MCF 10A (cell line): ENCODE measurements at places on chromosomes 4 and X. TPM values are rescaled to one million over a fixed set of nuclear protein-coding genes. Genes with fewer than 3 reads are reported as not detected.

DNA sequence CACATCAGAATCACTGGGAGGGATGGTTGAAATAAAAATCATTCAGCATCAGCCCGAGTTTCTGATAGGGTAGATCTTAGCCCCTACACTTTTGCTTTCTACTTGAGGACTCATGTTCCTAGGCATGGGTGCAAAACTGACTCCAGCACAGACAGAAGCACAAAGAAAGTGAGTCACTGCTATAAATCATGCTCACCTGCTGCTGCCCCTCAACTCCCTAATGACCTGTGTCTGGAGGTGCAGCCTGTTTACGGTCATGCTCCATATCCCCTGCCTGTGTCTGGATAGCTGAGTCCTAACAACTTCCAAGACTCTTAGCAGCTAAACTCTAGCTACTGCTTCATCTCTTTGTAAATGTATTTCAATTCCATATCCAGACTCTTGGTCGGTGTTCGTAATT lies 57.8 kb downstream of the ADGRA3 start:
- no peak overlapping the region for H3K27ac ChIP-seq
- no peaks in the 10 kb centered on the region for H3K27me3 ChIP-seq
- no peak for DNase-seq
- peaks cover 5% of the 10 kb centered on the region for H3K36me3 ChIP-seq

GRCh38 chrX:2550328-2551020 lies 49.7 kb upstream of the DHRSX start:
- DNase-seq = no peak
- H3K4me1 ChIP-seq = no peaks in the 10 kb centered on the region
- no peak overlapping the region for H3K4me3 ChIP-seq

GRCh38 chrX:112803060-112803459 lies 37.6 kb downstream of the AMOT start:
- peaks cover 76% of the 10 kb centered on the region for H3K27me3 ChIP-seq
- no peaks in the 10 kb centered on the region for H3K4me1 ChIP-seq
- H3K36me3 ChIP-seq = no peaks in the 10 kb centered on the region
- no peak for DNase-seq
- H3K4me3 ChIP-seq = no peak overlapping the region
- no peak overlapping the region for H3K27ac ChIP-seq

GRCh38 chr4:57265831-57266582 lies 155.8 kb upstream of the IGFBP7 start:
- no peak overlapping the region for H3K27ac ChIP-seq
- H3K4me3 ChIP-seq = no peak overlapping the region
- peaks cover 7% of the 10 kb centered on the region for H3K36me3 ChIP-seq
- H3K27me3 ChIP-seq = no peaks in the 10 kb centered on the region
- H3K4me1 ChIP-seq = peaks cover 6% of the 10 kb centered on the region

DNA sequence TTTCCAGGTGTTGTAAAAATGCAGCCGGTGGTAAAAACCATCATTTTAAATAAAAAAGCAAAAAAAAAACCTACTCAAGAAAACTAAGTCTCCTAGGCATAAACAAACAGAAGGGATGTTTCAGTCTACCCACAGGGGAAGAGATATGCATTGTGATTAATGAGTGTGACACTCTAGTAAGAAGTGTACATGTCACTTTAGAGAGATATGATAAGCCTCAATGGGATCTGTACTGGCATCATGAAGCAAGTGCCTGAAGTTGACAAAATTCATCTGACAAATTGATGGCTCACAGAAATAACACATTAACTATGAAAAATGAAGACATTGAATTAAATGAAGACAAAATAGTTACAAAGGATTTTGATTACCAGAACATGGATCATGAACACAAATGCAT lies 162.7 kb downstream of the NPFFR2 start:
- H3K27me3 ChIP-seq = no peaks in the 10 kb centered on the region
- no peak overlapping the region for H3K27ac ChIP-seq
- no peak overlapping the region for H3K4me3 ChIP-seq

- H3K36me3 ChIP-seq = peaks cover 10% of the 10 kb centered on the region
- no peak overlapping the region for H3K4me3 ChIP-seq
- no peak for DNase-seq
- H3K27me3 ChIP-seq = peaks cover 12% of the 10 kb centered on the region
- no peak overlapping the region for H3K27ac ChIP-seq
Observed at GRCh38 chrX:96889726-96890125, 6.0 kb downstream of the RPA4 start.

DNA sequence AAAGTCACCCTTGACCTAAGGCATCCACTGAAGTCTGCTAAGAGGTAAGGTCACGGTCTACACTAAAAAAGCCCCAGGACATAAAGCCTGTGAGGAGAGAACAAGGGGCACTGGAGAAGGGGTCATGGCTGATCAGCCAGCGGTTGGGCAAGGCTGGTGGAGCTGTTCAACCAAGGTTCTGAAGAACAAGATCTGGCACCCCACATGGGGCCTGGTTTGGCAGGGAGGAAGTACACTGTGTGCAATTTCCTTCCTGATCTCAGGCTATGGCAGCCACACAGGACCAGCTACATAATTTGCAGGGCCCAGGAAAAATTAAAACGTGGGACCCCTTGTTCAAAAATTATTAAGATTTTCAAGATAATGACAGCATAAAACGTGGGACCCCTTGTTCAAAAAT lies 14.1 kb upstream of the BRS3 start:
- no peak overlapping the region for H3K27ac ChIP-seq
- H3K36me3 ChIP-seq = no peaks in the 10 kb centered on the region
- H3K4me3 ChIP-seq = no peak overlapping the region
- H3K4me1 ChIP-seq = no peaks in the 10 kb centered on the region

DNA sequence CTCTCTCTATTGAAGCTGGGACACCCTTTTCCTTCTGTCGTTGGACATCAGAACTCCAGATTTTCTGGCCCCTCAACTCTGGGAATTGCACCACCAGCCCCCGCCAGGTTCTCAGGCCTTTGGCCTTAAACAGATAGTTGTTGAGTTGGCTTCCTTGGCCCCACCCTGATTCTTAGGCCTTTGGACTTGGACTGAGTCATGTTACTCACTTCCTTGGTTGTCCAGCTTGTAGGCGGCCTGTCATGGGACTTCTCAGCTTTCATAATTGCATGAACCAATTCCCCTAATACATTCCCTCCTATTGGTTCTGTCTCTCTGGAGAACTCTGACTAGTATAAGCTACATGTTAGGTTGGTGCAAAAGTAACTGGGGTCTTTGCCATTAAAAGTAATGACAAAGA lies 195.7 kb downstream of the GPAT3 start:
- peaks cover 23% of the 10 kb centered on the region for H3K27me3 ChIP-seq
- no peaks in the 10 kb centered on the region for H3K4me1 ChIP-seq
- no peak overlapping the region for H3K4me3 ChIP-seq

DNA sequence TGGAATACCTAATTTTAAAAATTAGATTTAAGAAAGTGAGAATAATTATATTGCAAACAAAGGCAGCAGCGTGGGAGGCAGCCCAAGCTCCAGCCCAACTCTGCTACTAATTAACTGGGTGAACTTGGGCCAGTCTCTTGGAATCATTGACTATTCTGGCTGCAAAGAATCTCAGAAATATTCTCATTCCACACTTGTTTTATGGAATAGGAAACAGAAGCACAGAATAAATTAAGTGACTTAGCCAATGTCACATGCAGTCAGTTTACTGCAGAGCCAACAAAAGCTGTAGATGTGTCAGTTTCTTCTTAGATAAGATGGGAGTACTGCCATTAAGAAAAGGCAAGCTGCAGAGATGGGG lies 132.6 kb upstream of the FAM9B start:
- peak overlapping the region; percentile 3 for H3K4me3 ChIP-seq
- H3K27ac ChIP-seq = peak overlapping the region; percentile 80
- H3K4me1 ChIP-seq = peaks cover 10% of the 10 kb centered on the region
- H3K36me3 ChIP-seq = no peaks in the 10 kb centered on the region
- DNase-seq = no peak
- H3K27me3 ChIP-seq = no peaks in the 10 kb centered on the region

DNA sequence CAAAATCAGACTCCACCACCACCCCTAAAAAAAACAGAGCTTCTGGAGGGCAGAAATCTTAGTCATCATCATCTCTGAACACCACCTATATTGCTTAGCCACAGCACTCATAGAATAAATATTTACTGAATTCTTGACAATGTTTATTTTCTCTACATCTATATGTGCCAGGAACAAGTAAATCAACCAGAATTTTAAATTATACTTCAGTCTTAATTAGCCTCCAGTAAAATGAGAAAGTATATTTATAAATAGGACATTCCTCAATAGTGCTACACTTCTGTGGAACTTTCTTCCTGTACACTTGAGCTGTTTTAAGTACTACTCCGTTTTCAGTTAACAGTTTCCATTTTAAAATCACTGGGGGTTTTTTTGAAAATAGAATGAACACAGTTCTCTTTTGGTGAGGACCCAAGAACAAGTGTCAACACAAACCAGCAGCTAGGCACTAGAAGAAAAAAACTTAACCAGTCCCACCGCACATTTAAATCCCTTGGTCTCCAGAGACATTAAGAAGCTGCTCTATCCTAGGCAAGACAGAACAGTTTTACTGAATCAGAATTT lies 25.5 kb downstream of the SMIM14 start:
- peak overlapping the region; percentile 49 for H3K27ac ChIP-seq
- H3K27me3 ChIP-seq = no peaks in the 10 kb centered on the region
- peaks cover 12% of the 10 kb centered on the region for H3K4me1 ChIP-seq
- H3K4me3 ChIP-seq = no peak overlapping the region

- H3K4me1 ChIP-seq = no peaks in the 10 kb centered on the region
- no peak overlapping the region for H3K4me3 ChIP-seq
- H3K27ac ChIP-seq = no peak overlapping the region
- peaks cover 10% of the 10 kb centered on the region for H3K27me3 ChIP-seq
- DNase-seq = no peak
Observed at GRCh38 chr4:159051245-159052071, 51.4 kb upstream of the RAPGEF2 start.

DNA sequence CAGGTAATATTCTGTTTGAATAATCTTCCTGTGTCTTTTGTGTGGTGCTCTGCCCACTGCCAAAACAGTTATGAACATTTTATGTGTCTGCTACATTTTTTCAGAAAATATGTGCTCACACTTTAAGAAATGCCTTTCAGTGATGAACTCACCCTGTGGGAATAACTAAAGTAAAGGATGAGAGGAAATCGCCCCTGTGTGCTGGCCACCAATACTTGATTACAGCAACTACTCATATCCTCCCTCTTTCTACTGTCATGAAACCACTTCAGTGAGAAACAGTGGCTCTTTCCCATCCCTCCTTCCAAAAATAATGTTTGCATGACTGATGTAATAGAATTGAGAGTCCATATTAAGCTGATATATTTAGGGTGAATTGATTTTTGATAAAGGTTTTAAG lies 900.9 kb downstream of the RAB28 start:
- peaks cover 23% of the 10 kb centered on the region for H3K4me1 ChIP-seq
- peak overlapping the region; percentile 28 for H3K4me3 ChIP-seq
- peak overlapping the region; percentile 54 for H3K27ac ChIP-seq
- peaks cover 6% of the 10 kb centered on the region for H3K36me3 ChIP-seq
- peak; percentile 74 for DNase-seq
- H3K27me3 ChIP-seq = no peaks in the 10 kb centered on the region

DNA sequence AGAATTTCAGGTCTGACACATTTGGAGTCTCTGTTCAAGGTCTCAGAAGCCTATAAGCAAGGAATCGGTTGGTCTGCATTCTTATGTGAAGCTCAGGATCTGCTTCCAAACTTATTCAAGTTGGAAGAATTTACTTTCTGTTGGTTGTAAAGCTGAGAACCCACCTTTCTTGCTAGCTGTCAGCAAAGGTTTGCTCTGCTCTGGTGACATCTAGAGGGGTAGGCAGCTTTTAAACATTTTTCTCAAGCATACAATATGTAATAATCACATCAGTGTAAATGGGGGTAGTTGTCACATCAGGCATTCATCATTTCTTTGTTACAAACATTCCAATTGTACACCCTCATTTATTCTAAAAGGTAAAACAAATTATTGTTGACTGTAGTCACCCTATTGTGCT lies 935.2 kb downstream of the TRAM1L1 start:
- no peak for DNase-seq
- no peaks in the 10 kb centered on the region for H3K36me3 ChIP-seq
- no peak overlapping the region for H3K27ac ChIP-seq

DNA sequence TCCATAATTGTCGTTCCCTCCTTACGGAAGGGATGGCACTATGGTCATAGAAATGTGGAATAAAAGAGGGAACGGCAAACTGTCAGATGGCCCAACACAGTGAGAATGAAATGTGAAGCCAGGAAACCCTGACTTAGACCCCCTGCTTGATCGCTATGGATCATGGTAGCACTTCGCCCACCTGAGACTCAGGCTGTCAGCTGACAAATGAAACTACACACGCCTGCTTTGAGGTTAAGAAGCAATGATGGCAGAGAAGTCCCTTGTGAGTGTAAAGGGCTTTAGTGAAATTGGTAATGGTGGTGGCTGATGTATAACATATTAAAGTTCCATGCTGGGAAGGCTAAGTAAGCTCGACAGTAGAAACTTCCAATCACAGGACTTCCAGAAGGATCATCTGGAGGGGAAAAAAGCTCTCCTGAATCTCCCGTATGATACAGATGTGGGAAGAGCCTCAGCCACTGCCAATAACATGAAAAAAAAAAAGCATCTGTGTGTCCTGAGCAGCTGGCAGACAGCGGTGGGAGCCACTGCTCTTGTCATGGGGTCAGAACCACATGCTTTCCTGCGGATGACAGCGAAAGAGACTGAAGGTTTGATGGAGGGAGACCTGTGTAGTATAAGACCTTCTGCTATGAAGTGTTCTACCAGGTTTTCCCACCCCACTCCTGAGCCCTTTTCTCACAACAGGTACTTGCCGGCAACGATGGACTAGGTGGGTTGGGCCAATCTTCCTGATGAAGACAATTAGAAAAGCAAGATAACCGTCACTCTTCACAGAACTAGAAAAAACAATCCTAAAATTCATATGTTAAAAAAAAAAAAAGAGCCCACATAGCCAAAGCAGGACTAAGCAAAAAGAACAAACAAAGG lies 107.6 kb downstream of the AFAP1 start:
- H3K36me3 ChIP-seq = peaks cover 41% of the 10 kb centered on the region
- H3K4me3 ChIP-seq = no peak overlapping the region
- H3K27ac ChIP-seq = no peak overlapping the region
- peaks cover 19% of the 10 kb centered on the region for H3K4me1 ChIP-seq
- DNase-seq = no peak

- H3K4me1 ChIP-seq = peaks cover 12% of the 10 kb centered on the region
- no peak overlapping the region for H3K4me3 ChIP-seq
- H3K27me3 ChIP-seq = no peaks in the 10 kb centered on the region
- H3K36me3 ChIP-seq = peaks cover 1% of the 10 kb centered on the region
Observed at GRCh38 chr4:102825261-102826091, 1.9 kb downstream of the UBE2D3 start.

DNA sequence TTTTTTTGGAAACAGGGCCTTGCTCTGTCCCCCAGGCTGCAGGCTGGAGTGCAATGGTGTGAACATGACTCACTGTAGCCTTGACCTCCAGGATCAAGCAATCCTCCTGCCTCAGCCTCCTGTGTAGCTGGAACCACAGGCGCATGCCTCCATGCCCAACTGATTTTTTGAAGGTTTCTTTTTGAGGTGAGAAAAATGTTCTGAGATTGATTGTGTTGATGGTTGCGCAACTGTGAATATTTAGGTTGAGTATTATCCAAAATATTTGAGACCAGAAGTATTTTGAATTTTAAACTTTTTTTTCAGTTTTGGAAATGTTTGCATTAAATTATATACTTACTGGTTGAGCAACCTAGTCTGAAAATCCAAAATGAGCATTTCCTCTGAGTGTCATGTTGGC lies 2.6 kb upstream of the CCNI start:
- DNase-seq = no peak
- no peaks in the 10 kb centered on the region for H3K27me3 ChIP-seq
- no peak overlapping the region for H3K27ac ChIP-seq
- peaks cover 6% of the 10 kb centered on the region for H3K4me1 ChIP-seq
- no peak overlapping the region for H3K4me3 ChIP-seq

Gene SLC10A4
- total RNA-seq = not detected in 2 replicates

Gene MAMLD1
- 1.7 and 1.9 TPM in 2 replicates for total RNA-seq

Gene NKX3-2
- 0.34 and 0.42 TPM in 2 replicates for total RNA-seq

Gene XAGE2
- not detected in 2 replicates for total RNA-seq

Gene VAMP7
- total RNA-seq = 44.6 and 46.1 TPM in 2 replicates

Gene MAGED2
- 34.3 and 48.6 TPM in 2 replicates for total RNA-seq

Gene ATP2B3
- not detected in 2 replicates for total RNA-seq

Gene PNMA5
- total RNA-seq = not detected in 2 replicates

Gene ARSJ
- 36.2 and 50.7 TPM in 2 replicates for total RNA-seq

Gene MAGEA8
- total RNA-seq = not detected in 2 replicates
